Peyer's patch (tissue), 4 donors: ENCODE measurements at places on chromosomes 12 and 14.

DNA sequence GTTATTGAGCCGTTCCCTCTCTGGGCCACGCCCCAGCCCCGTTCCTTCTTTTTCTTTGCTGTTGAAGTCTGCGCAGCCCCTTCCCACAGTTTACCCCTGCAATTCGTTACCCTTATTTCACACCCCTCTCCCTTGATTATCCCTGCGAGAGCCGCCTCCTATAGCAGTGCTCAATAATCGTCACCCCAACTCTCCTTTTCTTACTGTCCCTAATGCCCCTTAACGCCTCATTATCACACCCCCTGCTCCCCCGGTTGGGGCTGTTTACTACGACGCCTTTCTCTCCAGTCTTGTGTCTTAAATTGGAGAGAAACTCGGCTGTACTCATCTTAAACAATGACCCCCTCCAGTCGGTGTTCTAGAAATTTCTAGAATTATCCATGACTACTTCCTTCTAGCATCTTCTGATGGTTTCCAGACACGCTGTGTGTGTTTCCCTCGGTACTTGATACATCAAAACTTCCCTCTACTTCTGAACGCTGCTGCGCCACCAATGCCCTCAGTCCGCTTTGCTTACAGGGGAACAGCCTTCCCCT, 713 bp upstream of the FBXL14 start:
- no peak for DNase-seq

DNA sequence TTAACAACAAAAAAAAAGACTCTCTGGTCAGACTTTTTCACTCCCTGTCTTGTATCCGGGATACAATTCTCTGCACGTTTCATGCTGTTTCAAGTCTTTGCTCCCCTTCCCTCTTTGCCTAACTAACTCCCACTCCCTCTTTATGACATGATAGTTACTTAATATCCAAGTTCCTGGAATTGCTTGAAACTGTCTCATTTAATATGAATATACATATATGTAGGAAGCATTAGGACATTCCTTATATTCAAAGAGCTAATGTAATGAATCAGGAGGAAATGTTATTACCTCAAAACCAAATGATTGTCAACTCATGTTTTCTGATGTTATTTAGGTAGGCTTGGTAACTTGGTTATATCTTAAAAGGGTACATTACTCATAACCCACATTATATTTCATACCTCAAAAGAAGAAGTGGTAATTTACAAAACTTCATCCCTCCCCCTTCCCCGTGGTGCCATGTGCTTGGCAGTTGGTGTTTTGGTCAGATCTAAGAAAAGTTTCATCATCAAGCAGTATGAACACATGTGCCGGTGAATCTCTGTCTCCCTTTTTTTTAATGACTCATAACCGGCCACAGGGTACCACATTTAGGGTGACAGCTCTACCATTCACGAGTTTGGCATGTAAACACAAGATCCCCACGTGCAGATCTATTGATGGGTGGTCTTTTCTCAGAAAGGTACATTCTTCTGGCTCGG, 56.5 kb downstream of the HCAR2 start:
- no peak for DNase-seq

GRCh38 chr14:93880021-93880820, 46.9 kb upstream of the FAM181A start:
- no peak for DNase-seq

DNA sequence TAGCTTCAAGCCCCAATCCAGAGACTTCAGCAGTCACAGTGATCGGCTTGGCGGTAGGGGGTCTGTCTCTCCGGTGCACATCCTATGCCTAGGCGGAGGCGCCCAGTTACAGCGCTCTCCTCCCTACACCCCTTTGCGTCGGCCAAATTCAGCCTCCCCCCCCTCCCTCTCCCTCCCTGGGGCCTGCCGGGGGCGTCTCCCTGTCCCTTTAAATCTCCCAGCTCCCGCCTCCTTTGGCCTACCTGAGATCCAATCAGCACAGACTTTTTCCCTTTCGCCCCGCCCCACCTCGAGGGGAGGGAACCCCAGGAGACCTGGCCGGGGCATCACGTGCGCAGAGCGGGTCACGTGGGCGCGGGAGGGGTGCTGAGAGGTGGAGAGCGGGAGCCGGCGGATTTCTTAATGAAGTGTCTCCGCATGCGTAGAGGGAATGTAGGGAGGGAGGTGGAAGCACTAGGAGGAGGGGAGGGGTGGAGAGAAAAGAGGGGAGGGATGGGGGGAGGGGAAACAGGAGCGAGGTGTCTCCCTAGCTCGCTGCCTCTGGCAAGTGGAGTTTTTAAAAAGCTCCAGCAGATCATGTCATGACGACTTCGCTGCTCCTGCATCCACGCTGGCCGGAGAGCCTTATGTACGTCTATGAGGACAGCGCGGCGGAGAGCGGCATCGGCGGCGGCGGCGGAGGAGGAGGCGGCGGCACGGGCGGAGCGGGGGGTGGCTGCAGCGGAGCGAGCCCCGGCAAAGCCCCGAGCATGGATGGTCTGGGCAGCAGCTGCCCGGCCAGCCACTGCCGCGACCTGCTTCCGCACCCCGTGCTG, at the start of gene HOXC13:
TSS of gene HOXC13 (plus strand) at position 506 of the 815 bp plus-strand sequence. CDS start at position 582, 76 bp downstream.
- no peak for DNase-seq

GRCh38 chr14:71061458-71061857, 154.2 kb downstream of the PCNX1 start:
- no peak for DNase-seq
